ENCODE measurements at places on chromosomes 4 and X.

- DNase-seq: no peak
These were observed 12.5 kb downstream of the MORC4 start for GRCh38 chrX:106987488-106987887.

GRCh38 chr4:185101354-185101890, 41.6 kb upstream of the SLC25A4 start:
- DNase-seq: no peak

DNA sequence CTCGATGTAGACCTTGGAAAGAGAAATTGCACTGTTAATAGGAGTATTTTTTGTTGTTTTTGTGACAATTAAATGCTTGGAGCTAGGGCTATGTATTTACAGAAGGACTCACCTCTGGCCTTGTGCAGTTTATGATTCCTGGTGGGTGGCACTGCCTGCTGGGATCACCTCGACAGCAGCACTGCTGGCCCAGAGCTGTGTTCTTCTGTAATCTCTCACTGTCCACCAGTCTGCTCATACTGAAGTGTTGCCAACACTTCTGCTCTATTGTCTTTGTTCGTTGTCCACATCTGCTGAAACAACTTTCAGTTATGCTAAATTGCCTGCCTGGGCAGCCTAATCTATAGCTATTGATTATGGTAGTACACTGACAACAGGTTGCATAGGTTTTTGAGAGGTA, 194.4 kb upstream of the ANK2 start:
- DNase-seq: no peak

DNA sequence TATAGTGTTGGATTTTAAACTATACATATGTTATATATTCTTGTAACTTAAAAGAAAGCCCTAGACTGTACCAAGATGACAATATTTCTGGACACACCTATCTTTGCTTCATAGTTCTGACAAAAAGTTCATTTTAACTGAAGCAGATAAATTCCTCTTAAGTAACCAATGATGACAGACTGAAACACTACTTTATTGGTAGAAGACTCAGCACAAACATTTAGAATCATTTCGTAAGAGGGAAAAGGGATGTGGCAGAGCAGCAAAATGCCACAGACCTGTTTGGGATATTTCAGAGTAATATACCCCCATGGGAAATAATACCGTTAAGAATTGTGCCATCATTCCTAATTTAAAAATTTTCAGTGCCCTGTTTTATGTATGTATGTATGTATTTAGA, 56.2 kb downstream of the APOO start:
- DNase-seq: no peak

DNA sequence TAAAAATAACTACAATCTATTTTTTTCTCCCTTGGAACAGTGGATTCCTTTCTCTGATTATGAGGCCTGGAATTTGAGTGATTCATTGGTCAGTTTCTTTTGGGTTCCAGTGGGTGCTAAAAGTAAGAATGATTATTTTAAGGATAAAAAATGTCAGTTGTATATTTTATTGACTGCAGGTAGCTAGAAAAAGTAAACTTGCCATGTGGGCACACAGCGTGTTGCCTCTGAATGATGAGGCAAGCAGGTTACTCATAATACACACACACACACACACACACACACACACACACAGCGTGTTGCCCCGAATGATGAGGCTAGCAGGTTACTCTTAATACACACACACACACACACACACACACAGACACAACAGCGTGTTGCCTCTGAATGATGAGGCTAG, 13.8 kb downstream of the GALNT7 start:
- DNase-seq: no peak

GRCh38 chr4:145956288-145956890, 17.8 kb upstream of the ZNF827 start:
- DNase-seq: peak; percentile 42

- no peak for DNase-seq
These were observed 363.3 kb downstream of the NAF1 start for GRCh38 chr4:162803378-162803777.

- DNase-seq: no peak
These were observed 170.4 kb downstream of the SHROOM4 start for GRCh38 chrX:50643525-50644137.

GRCh38 chr4:86909546-86910295, 17.5 kb upstream of the C4orf36 start:
- no peak for DNase-seq

GRCh38 chr4:40482985-40483647, 146.5 kb downstream of the RBM47 start:
- DNase-seq: no peak

GRCh38 chr4:68736813-68737212, 66.4 kb upstream of the UGT2B15 start:
- DNase-seq: no peak

Measured in activated T-cell treated with anti-CD3 and anti-CD28 coated beads for 4 hours (primary cell).